A549 treated with AZD2906 at 1 μM for 4 hours (cell line): ENCODE measurements at places on chromosomes 6 and 20. TPM values are rescaled to one million over a fixed set of nuclear protein-coding genes. Genes with fewer than 3 reads are reported as not detected.

Gene ZBTB46
- total RNA-seq = 0.73 to 0.85 TPM (median 0.76 TPM) in 5 replicates

Gene ADGRF4
- total RNA-seq = 15.2 to 18.7 TPM (median 16.9 TPM) in 5 replicates

Gene FKBP5
- 137 to 191 TPM (median 163 TPM) in 5 replicates for total RNA-seq

Gene TBCC
- total RNA-seq = 15.3 to 18.4 TPM (median 15.6 TPM) in 5 replicates

Gene KCNK16
- total RNA-seq = not detected in 5 replicates

Gene PTPRK
- total RNA-seq = 12.2 to 16.2 TPM (median 14.1 TPM) in 5 replicates

Gene MYO6
- total RNA-seq = 6.2 to 7.3 TPM (median 6.7 TPM) in 5 replicates

Gene DEFB110
- total RNA-seq = not detected in 5 replicates

Gene LRRN4
- total RNA-seq = 0.03 to 0.06 TPM in 2 of 5 replicates, not detected in the others

Gene GINM1
- total RNA-seq = 22.3 to 32.1 TPM (median 25.0 TPM) in 5 replicates

Gene SYTL3
- 1.5 to 2.0 TPM (median 1.9 TPM) in 5 replicates for total RNA-seq

Gene IL17A
- not detected in 5 replicates for total RNA-seq

Gene MPIG6B
- not detected in 5 replicates for total RNA-seq

Gene MCM8
- total RNA-seq = 21.7 to 24.7 TPM (median 23.9 TPM) in 5 replicates

Gene GNRH2
- total RNA-seq = 0.18 to 0.22 TPM (median 0.21 TPM) in 4 of 5 replicates, not detected in the other

Gene FKBP1A
- total RNA-seq = 503 to 525 TPM (median 509 TPM) in 5 replicates

Gene STX7
- total RNA-seq = 19.9 to 28.5 TPM (median 22.7 TPM) in 5 replicates

Gene HELZ2
- 30.2 to 39.3 TPM (median 31.3 TPM) in 5 replicates for total RNA-seq
